ENCODE measurements at places on chromosomes 6 and 20.

DNA sequence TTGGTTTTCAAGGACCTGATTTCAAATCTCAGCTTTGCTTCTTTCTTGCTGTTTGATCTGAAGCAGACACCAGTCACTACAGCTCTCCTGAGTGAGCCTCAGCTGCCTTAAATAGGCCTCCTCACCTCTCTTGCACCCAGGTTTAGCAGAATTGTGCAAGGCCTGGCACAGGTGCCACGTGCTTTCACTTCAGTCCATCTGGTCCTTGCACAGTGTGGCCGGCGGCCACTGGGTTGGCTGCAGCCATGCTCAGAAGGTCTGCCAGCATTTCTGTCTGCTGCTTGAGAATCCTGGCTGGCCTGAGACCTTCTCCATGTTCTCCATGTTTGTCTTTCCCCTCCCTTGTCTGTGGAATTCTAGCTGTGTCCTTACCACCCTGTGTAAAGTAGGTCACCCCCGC, 14.5 kb upstream of the DAAM2 start:
- DNase-seq: no peak

DNA sequence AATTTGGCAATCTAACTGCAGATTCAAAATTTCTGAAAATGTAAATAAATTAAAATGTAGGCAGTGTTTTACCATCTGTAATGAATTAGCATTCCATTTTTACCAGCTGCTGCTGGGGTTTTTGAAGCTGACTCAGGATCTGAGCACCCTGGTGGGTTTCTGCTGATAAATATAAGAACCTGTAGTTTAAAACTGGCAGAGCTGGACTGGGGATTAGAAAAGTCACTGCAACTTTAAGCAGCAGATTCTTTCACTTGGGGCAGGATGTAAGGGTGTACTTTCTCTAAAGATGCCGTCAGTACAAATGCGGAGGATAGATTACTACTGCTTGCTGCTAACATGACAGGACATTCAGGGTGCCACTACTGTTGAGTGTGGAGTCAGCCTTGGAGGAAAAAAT, 341.8 kb downstream of the CDKAL1 start:
- DNase-seq: no peak

DNA sequence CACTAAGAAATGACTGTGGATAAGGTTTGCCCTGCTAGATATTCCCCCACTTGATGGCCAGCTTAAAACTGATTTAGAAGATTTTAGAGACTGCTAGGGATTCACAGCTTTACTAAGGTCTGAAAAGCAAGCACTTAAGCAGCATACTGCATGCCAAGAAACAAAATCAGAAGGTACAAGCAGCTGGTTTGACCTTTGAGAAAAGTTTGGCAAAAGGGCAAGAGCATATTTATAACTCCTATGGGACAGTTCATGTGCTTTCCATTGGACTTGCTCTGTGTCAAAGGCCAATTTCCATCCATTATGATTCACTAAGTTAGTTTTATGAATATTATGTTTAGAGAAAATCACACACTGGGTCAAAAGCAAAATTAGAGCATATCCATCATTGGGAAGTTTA, 402.8 kb downstream of the PKHD1 start:
- DNase-seq: no peak

DNA sequence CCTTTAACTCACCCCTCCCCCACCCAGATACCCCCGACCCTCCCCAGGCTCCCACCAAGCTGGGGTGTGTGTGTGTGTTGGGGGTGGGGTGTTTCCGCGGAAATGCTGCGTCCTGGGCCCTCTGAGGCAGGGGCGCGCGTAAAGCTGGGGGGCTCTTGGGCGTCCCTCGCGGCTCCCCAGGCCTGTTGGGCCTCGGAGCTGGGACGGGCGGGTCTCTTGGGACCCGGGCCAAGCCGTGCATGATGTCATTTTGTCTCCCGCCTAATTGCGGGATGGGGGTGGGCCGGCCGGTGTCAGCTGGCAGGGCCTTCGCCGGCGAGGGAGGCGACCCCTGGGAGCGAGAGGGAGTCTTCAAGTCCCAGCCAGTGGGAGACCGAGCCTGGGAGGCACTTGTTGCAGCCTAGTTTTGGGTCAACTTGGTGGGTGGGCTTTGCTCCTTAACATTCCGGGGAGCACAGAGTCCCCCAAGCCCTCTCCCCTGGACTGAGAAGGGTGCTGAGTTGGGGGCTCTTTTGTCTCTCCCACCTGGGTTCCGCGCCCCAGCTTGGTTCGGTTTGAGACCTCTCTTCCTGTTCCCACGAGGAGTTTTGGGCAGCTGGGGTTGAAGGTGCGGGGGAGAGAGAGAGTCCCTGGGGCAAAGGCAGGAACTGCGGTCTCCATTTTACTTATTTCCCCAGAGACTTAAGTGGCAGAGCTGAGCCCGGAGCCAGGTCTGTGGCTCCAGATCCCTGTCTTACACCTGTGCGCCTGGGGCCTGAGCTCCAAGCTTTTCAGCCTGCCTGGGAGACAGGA, 623 bp downstream of the MYBL2 start:
- peak; percentile 5 for DNase-seq

DNA sequence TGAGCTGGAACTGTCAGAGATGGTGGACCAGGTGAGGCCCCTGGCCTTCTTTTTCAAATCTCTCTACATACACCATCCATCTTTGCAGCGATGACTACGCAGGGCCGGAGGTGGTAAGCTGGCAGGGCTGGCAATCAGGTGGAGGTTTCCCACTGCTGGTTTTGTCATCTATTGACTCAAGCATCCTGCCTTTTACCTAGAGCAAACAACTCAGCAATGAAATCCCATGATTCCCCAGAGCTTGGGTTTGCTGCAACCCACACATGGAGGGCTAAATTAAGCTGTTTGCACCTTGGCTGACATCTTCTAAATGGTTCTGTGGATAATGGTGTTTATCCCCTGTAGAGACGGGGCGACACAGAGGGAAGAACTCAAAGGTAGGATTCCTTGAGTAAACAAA, 170.2 kb downstream of the SCP2D1 start:
- DNase-seq: no peak
